ENCODE measurements at places on chromosomes 4 and X. TPM values are rescaled to one million over a fixed set of nuclear protein-coding genes. Genes with fewer than 3 reads are reported as not detected.

FGF13 gene
- total RNA-seq: not detected

ARMCX1 gene
- total RNA-seq: 0.18 TPM

IQCM gene
- total RNA-seq: not detected

KCND1 gene
- total RNA-seq: 3.0 TPM

DSPP gene
- not detected for total RNA-seq

DCAF4L1 gene
- 0.32 TPM for total RNA-seq

LINC00632 gene
- total RNA-seq: 0.16 TPM
